ENCODE measurements at places on chromosomes 13 and 19. TPM values are rescaled to one million over a fixed set of nuclear protein-coding genes. Genes with fewer than 3 reads are reported as not detected.
A peak's percentile ranks its signal among the peaks of the same experiment; 100 is the strongest.

- no peaks in the 10 kb centered on the region for H3K27me3 ChIP-seq
- no peaks in the 10 kb centered on the region for H3K36me3 ChIP-seq
- no peak overlapping the region for H3K4me3 ChIP-seq
- no peaks in the 10 kb centered on the region for H3K4me1 ChIP-seq
- DNase-seq: no peak
These were observed 309.1 kb upstream of the EDNRB start for GRCh38 chr13:78227709-78228108.

DNA sequence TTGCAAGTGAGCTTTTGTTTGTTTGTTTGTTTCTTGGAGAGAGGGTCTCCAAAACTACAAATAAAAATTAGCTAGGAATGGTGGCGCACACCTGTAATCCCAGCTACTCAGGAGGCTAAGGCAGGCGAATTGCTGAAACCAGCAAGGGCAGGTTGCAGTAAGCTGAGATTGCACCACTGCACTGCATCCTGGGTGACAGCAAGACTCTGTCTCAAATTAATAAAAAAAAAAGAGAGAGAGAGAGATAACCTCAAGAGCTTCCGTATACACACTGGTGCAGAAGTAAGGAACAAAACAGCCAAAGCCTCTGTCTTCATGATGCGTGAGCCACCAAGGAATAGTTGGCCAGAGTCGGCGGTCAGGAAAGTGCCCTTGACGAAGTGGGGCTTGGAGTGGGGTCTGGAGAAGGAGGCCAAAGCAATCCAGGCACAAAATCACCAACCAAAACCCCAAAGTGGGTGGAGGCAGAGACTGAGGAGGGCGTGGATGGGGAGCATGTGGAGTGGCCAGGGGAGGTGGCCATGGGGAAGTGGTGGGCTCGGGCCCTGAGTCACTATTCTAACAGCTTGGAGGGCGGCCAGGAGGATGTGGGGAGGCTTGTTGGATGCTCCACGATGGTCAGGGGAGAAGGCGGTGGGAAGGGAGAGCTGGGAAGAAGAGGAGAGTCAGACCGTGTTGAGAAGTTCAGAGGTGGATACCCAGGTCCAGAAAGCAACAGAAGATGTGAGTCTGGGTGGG, 21.2 kb upstream of the TOMM40 start:
- no peak overlapping the region for H3K4me3 ChIP-seq
- peak overlapping the region; percentile 41 for H3K27ac ChIP-seq
- H3K36me3 ChIP-seq: peaks cover 78% of the 10 kb centered on the region

- peak overlapping the region; percentile 98 for H3K4me3 ChIP-seq
- H3K27ac ChIP-seq: peak overlapping the region; percentile 80
- H3K27me3 ChIP-seq: no peaks in the 10 kb centered on the region
These were observed 776 bp upstream of the NCLN start for GRCh38 chr19:3184847-3185460.

DNA sequence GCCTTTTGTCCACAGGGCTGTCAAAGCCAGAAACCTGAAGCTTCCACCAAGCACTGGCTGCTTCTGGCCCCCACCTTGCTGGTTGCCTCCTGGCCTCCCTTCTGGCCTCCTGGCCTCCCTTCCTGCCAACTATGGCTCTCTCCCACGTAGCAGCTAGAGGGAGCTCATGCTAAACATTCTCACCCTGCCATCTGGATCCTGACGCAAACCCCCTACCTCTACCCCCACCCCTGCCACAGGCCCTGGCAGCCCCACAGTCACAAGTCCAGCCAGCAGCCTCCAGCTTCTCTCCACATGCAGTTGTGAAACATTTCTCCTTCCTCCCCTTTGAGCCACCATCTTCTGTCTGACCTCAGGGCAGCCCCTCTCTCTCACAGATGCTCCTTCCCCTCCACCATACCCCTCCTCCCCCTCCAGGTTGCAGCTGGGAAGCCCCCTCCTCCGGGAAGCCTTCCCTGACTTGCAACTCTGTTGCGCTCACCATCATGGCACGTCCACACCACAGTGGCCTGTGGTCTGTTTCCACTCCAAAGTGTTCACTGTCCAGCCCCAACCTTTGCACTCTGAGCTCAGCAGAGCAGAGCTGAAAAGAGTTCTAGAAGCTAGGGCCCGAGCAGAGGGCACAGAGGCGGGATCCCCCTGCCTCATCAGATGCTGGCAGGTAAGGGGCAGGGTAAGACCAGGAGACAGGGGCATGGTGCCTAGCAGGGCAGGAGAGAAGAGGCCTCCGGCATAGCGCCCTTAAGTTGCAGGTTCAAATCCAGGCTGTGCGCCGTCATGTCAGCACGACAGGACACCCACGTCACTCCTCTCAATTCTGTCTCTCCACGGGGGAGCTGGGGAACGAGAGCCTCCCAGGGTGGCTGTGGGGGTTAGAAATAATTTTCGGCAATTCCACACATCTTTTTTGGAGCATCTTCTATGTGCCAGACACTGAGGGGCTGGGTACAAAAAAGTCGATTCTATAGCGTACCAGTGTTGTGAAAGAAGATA, 7.3 kb downstream of the ADGRL1 start:
- peaks cover 7% of the 10 kb centered on the region for H3K4me1 ChIP-seq
- DNase-seq: no peak
- no peak overlapping the region for H3K4me3 ChIP-seq
- H3K27ac ChIP-seq: no peak overlapping the region

Gene ATXN8OS
- not detected for total RNA-seq
